Fibroblast of skin of abdomen (primary cell): ENCODE measurements at places on chromosomes 6 and 20.

DNA sequence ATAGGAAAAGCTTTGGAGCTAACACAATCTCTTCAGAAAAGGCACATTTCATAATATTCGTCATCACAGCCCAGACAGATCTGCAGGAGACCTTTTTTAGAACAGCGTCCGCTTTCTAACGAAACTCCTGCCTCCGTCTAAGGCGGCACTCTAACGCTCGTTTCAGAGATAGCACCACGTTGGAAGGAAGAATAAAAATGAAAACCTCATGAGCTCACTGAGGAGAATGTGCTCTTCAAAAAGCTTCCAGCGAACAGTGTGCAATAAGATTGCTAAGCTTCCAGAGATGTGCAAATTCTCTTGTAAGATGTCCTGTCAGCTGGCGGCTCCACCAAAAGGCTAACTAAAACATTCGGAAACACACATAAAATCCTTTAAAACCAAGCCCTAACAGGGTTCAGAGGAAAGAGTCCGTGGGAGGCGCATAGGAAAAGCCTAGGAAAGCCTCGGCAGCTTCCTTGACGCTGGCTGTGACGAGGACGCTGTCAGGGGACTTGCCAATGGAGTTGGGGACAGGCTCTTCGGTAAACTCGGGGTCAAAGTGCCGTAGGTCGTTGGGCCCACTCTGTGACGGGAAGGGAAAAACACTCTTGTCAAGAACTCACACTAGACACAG lies 117.6 kb upstream of the SLC2A12 start:
- no peak for DNase-seq

- DNase-seq: no peak
These were observed 4.5 kb upstream of the ENTPD6 start for GRCh38 chr20:25191051-25191450.

GRCh38 chr6:90952176-90952575 lies 365.3 kb upstream of the MAP3K7 start:
- DNase-seq: no peak

DNA sequence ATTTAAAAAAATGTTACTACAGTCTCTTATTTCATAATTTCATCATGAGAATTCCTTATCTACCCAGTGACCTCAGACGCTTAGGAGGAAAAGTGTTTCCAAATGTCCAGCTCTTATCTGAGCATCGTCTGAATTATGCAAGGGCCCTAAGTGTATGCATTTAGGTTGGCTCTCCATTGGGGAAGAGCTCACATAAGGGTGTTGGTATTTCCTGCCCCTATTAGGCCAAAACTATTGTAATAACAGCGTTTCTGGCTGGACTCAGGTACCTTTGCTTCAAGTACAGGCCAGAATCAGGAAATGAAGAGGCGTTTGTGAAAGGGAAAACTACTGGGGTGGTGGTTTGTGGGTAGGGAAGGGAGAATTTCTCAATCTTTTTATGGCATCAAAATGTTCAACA lies 40.4 kb upstream of the SGK1 start:
- peak; percentile 58 for DNase-seq

DNA sequence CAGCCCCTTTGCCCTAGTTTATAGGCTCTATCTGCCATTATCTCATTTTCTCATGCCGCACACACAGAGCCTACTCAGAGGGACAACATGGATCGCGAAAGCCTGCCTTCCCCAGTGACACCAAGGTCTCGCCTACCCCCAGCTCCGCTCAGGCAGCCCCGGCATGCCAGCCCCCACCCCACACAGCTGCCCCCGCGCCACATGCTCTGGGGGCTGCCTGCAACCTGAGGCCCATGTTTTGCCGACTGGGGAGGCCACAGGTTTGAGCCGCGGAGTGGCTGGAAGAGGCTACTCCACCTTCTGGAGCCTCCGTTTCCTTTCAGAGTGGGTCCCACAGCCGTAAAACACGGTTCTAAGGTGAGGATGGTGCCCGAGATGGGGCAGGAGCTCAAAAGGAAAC lies 102.1 kb downstream of the ASXL1 start:
- DNase-seq: no peak

GRCh38 chr6:84652356-84653026 lies 111.9 kb downstream of the TBX18 start:
- DNase-seq: peak; percentile 97
